ENCODE measurements at places on chromosomes 7 and 10. TPM values are rescaled to one million over a fixed set of nuclear protein-coding genes. Genes with fewer than 3 reads are reported as not detected.

Gene DGKI
- 1.5 TPM for total RNA-seq

Gene MCM7
- total RNA-seq = 117 TPM

DNA sequence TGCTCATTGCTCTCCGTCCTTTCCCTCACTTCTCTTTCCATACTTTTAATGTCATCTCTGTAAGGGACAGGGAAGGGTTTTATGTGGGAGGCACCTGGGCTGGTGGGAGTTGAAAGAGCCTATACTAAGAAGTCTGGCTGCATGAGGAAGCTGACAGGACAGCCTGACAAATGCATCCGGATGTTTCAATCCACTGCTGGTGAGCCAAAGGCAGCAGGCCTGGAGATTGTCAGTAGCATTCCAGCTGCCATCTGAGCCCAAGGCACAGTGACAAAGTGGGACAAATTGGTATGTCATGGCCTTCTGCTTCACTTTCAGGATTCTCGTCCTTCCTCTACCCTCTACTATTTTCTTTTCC is 218.4 kb downstream of the STK31 start:
- no peak for DNase-seq
- H3K4me1 ChIP-seq = no peaks in the 10 kb centered on the region
- no peaks in the 10 kb centered on the region for H3K36me3 ChIP-seq
- H3K27ac ChIP-seq = no peak overlapping the region
- no peak overlapping the region for H3K4me3 ChIP-seq
- no peaks in the 10 kb centered on the region for H3K27me3 ChIP-seq

Gene ARF5
- total RNA-seq = 101 TPM

GRCh38 chr10:34281661-34282582 is 533.2 kb downstream of the PARD3 start:
- no peaks in the 10 kb centered on the region for H3K36me3 ChIP-seq
- H3K4me3 ChIP-seq = no peak overlapping the region
- DNase-seq = no peak
- peaks cover 36% of the 10 kb centered on the region for H3K4me1 ChIP-seq
- no peaks in the 10 kb centered on the region for H3K27me3 ChIP-seq

DNA sequence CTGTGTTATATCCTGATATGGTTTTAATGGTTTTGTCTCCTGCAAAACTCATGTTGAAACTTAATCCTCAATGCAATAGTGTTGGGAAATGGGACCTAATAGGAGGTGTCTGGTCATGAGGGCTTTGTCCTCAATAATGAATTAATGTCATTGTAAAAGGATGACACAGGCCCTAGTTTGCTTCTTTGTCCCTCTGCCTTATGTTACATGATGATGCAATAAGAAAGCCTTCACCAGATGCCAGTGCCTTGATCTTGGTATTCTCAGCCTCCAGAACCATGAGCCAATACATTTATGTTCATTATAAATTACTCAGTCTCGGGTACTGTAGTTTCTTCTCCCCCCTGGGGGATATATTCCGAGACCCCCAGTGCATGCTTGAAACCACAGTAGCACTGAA is 1247.4 kb upstream of the SORCS1 start:
- no peaks in the 10 kb centered on the region for H3K36me3 ChIP-seq
- DNase-seq = no peak
- no peaks in the 10 kb centered on the region for H3K4me1 ChIP-seq
- H3K27ac ChIP-seq = no peak overlapping the region
- H3K4me3 ChIP-seq = no peak overlapping the region

GRCh38 chr10:59361663-59362143 is 646 bp downstream of the FAM13C start:
- no peak for DNase-seq
- H3K4me1 ChIP-seq = peaks cover 13% of the 10 kb centered on the region
- peak overlapping the region; percentile 81 for H3K4me3 ChIP-seq
